ENCODE measurements at places on chromosomes 4 and X.

- no peaks in the 10 kb centered on the region for H3K27me3 ChIP-seq
- DNase-seq = no peak
- no peak overlapping the region for H3K27ac ChIP-seq
- H3K4me1 ChIP-seq = no peaks in the 10 kb centered on the region
These were observed 180.8 kb downstream of the RAPGEF2 start for GRCh38 chr4:159283696-159284095.

GRCh38 chr4:98222306-98222705 is 38.9 kb upstream of the RAP1GDS1 start:
- H3K36me3 ChIP-seq = no peaks in the 10 kb centered on the region
- no peaks in the 10 kb centered on the region for H3K27me3 ChIP-seq
- DNase-seq = no peak
- no peaks in the 10 kb centered on the region for H3K4me1 ChIP-seq

DNA sequence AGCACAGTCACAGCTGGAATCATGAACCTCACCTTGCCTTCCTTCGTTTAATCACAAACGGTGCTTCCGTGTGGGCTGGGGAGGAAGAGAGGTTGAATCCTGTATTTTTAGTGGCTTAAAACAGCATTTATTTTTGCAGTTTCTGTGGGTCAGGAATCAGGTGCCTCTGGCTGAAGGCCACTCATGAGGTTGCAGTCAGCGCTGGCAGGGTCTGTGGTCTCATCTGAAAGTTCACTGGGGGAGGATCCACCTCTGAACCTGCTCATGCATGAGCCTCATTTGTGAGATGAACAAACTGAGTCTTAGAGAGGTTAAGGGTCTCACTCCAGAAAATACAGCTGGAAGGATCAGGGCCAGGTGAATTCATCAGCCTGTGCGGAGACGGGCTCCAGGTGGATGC is 17.1 kb upstream of the ABLIM2 start:
- no peaks in the 10 kb centered on the region for H3K27me3 ChIP-seq
- H3K4me1 ChIP-seq = no peaks in the 10 kb centered on the region
- DNase-seq = no peak
- no peak overlapping the region for H3K4me3 ChIP-seq
- no peaks in the 10 kb centered on the region for H3K36me3 ChIP-seq

DNA sequence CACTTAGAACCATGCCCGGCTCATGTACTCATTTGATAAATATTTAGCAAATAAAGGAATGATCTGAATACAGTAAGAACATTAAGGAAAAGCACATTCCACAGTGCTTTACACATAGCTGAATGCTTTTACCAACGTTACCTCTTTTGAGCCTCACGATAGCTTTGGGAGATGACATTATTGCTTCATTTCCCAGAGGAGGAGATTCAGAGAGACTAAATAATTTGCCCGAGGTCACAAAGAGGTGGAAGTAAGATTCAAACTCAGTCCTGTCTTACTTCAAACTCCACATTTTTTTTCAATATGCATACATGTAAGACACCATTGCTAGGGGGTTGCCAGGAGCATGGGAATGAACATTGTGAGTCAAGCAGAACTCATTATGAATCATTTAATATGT is 538.5 kb downstream of the BCOR start:
- H3K4me3 ChIP-seq = no peak overlapping the region
- H3K27ac ChIP-seq = no peak overlapping the region
- H3K27me3 ChIP-seq = no peaks in the 10 kb centered on the region
- H3K36me3 ChIP-seq = no peaks in the 10 kb centered on the region
- no peaks in the 10 kb centered on the region for H3K4me1 ChIP-seq

DNA sequence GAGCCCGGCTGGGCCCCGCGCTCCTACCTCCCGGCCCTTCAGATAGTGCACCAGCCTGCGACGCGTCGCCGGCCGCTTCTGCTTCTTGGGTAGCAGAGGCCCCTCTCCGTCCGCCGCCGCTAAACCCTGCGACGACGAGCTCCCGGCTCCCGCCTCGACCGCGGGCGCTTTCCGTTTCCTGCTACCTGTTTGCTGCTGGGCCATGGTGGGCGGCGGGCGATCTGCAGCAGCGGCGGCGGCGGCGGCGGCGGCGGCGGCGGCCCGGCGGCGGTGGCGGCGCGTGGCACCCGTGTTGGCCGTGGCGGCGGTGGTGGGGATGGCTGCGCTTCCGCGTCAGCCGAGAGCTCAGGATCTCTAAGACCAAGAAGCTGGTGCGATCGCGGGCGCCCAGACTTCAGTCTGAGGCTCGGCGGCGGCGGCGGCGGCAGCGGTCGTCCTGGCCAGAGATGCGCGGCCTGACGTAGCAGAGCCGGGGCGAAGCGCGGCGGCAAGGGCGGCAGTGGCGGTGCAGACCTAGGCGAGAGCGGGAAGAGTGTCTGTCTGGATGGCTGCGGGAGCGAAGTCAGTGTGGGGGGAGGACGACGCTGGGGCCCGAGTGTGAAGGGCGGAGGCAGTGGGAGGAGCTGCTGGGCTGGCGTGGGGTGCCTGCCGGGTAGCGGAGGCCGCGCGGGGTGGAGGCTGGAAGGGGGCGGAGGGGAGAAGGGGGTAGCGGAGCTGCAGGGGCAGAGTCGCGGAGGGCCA is at the start of gene DCAF12L2:
DCAF12L2 (minus strand) TSS at position 569 of the 741 bp plus-strand sequence; CDS start at position 204, 365 bp downstream.
- H3K4me1 ChIP-seq = no peaks in the 10 kb centered on the region
- H3K27me3 ChIP-seq = no peaks in the 10 kb centered on the region
- no peak within 1 kb of the TSS for H3K27ac ChIP-seq
- H3K36me3 ChIP-seq = no peaks in the 10 kb centered on the region
- DNase-seq = no peak
- no peak within 1 kb of the TSS for H3K4me3 ChIP-seq

Measured in CD8-positive, alpha-beta memory T cell (primary cell).